SK-N-SH treated with all-trans-retinoic acid at 6 μM for 48 hours (cell line): ENCODE measurements at places on chromosomes 7 and 10.

DNA sequence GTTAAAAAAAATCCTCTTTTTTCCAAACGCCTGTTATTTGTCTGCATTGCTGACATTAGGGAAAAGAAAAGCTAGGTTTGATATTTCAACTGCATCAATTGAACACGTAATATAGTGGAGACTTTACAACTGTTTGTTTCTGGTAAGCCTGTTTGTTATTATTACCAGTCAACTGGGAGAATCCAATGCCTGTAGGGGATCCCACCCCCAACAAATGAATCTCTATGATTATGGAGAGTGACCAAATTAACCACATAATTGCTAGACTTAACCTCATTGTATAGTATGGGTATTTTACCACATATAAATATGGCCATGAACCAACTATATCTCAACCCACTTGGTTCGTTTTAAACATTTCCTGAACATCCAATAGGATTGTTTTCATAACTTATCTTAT is 216.1 kb downstream of the TWIST1 start:
- ATAC-seq, result no peak

- no peak for ATAC-seq
Observed at GRCh38 chr7:13308423-13308822, 621.0 kb downstream of the ARL4A start.

GRCh38 chr7:99244939-99245338 is 27.7 kb upstream of the MYH16 start:
- ATAC-seq, result peak; percentile 45

DNA sequence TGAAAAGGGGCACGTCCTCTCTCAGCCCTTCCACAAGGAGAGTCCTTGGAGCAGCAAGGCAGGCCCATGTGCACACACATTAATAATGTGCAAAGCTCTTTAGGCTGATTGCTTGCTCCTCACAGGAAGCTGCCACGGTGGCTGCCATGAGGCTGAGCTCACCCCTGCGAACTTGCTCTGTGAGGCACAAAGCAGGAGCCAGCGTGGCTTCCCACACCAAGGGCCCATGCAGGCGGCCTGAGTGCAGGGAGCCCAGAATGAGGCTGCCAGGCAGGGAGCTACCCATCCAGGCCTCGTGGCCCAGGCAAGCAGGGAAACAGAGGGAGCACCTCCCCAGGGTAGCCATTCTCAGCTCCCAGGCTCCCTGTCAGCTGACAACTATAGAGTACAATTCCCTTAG is 242.9 kb downstream of the GRID1 start:
- ATAC-seq, result no peak

- ATAC-seq, result no peak
Observed at GRCh38 chr10:15491856-15492642, 121.0 kb upstream of the FAM171A1 start.

- ATAC-seq, result peak; percentile 75
Observed at GRCh38 chr7:139180700-139181311, 50.2 kb upstream of the UBN2 start.

- peak; percentile 92 for ATAC-seq
Observed at GRCh38 chr7:94374721-94375566, 19.8 kb upstream of the COL1A2 start.
